Activated T-cell treated with anti-CD3 and anti-CD28 coated beads, Interleukin-2, amount 50 U/mL, for 72 hours (primary cell): ENCODE measurements at places on chromosomes 2 and 18. TPM values are rescaled to one million over a fixed set of nuclear protein-coding genes. Genes with fewer than 3 reads are reported as not detected.

GRCh38 chr18:35661483-35662146, 80.1 kb downstream of the GALNT1 start:
- DNase-seq = no peak

DNA sequence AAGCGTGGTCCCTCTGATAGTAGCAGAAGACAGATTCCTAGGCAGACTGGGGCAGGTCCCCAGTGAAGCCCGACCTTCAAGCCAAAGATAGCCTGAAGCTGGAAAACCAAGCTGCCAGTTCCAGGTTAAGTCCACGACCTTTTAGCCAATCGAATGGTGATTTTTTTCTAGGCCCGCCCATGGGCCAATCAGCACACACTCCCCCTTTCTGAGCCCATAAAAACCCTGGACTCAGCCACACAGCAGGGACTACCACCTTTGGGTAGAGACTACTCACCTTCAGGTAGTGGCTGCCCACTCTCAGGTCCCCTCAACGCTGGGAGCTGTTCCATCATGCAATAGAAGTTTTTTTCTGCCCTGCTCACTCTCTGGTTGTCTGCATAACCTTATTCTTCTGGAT, 14.5 kb upstream of the ADI1 start:
- no peak for DNase-seq

DNA sequence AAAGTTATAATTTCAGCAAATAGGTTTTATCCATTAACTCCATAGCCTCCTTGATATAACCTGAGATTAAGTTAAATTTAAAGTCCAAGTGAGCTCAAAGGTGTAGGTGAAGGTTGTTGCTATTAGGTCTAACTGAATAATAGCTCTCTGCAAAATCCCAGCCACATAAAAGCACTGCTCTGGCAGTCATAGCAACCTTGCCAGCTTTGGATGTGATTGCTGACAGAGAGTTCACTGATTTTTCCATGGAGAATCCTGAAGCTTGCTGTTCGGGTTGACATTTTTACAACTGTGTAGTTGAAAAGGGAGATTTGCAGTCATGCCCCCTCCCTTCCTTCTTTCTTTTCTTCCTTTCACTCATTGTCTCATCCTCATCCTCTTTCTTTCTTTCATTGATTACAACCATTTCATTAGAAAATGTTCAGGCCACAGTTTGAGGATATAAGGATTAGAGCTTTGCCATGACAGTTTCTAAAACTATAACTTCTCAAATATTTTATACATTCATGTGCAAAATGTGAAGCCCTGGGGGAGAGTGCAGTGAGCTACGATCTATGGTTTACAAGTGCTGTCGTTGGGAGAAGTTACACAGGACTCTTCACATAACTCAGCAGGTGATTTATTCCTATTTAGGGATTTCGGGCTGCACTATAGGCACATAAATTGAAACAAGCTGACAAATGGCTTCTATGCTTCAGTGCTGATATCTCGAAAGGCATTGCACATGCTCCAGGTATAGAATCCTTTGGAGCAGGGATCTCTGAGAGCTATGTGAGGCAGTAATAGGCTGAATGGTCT, 193.8 kb downstream of the LRRTM4 start:
- no peak for DNase-seq

GRCh38 chr2:153819501-153819900, 52.2 kb upstream of the GALNT13 start:
- DNase-seq = no peak

DNA sequence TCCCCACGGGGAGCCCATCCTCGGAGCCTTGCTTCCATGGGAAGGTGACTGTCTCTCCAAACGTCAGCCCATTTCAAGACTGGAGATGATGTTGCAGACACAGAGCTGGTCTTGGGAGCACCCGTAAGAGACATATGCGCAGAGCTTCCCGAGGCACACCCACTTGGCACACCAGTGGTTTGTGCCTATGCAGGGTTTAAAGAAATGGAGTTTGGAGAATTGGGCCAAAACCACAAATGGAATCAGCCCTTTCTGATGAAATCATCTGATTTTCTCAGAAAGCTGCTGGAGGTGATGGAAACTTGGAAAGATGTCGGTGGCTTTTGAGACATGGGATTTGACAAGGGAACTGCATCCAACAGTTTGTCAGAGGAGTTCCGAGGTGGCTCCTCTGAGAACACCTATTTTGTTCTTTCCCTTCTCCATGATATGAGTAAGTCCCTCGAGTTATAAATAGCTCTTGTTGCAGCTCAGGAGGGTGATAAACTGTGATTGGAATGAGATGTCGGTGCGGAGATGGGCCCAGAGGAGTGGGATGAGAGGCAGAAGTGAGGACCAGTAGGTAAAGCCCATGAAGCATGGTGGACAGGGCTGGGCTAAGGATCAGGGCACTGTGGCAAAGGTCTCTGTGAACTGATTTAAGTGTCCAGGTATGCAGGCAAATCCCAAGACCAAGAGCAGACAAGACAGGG, 225.7 kb downstream of the ACKR3 start:
- DNase-seq = no peak

- peak; percentile 78 for DNase-seq
These were observed 779 bp upstream of the TRIB2 start for GRCh38 chr2:12716032-12716281.

DNA sequence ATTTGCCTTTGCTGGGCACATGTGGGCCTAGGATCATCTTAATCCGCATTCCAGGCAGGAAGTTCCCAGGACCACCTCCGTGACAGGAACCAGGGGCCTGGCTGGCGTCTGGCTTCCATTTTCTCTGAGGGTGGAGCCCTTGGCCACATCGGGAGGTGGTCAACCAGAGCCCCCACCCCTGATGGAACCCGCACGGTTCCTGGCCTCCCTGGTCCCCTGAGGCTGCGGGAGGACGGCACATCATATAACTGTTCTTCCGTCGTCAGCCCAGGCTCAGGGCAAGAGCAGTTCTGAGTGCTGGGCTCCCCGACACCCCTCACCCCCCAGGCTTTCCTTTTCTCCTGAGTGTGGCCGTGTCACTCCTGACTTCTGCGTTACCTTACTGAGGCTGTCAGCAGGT, 13.5 kb downstream of the ESPNL start:
- no peak for DNase-seq

- DNase-seq = no peak
These were observed 72.9 kb upstream of the SCG2 start for GRCh38 chr2:223674998-223675609.

GRCh38 chr18:79533591-79533990, 137.9 kb downstream of the NFATC1 start:
- DNase-seq = no peak

- no peak for DNase-seq
These were observed 10.7 kb downstream of the CYRIA start for GRCh38 chr2:16654833-16655444.

GRCh38 chr2:29290293-29291047, 175.3 kb downstream of the CLIP4 start:
- no peak for DNase-seq

DNA sequence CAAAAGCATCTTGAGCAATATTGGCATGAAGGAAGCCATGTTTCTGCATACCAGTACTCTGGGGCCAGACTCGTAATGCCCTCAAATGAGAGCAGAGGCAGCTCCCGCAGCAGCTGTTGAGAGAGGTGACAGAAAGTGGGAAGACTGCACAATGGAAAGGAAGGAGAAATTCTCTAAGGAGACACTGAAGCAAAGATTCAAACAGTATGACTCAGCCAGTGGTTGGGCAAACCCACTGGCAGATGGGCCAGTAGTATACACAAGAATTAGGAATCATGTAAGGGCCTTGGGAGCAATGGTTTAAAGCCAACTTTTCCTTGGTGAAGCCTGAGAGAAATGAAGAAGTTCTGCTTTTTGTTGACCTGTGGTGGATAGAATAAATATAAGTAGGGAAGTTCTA, 2092.7 kb upstream of the PIK3C3 start:
- no peak for DNase-seq

DNA sequence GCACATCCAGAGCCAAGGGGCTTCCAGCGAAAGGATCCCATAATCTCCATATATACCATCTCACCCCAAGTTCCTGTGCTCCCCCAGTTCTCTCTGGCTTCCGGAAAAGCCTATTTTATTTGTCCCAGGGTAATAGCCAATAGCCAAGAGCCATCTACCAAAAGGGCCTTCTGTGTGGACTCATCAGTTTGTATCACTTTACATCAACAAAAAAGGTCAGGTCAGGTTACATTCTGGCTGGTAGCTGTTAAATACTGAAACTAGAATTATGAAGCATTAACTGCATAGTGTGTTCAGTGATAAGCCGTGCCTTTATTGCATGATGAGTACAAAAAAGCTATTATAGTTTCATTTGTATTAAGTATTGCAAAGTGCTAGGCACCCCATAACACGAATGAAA, 223.7 kb downstream of the IRS1 start:
- no peak for DNase-seq

DNA sequence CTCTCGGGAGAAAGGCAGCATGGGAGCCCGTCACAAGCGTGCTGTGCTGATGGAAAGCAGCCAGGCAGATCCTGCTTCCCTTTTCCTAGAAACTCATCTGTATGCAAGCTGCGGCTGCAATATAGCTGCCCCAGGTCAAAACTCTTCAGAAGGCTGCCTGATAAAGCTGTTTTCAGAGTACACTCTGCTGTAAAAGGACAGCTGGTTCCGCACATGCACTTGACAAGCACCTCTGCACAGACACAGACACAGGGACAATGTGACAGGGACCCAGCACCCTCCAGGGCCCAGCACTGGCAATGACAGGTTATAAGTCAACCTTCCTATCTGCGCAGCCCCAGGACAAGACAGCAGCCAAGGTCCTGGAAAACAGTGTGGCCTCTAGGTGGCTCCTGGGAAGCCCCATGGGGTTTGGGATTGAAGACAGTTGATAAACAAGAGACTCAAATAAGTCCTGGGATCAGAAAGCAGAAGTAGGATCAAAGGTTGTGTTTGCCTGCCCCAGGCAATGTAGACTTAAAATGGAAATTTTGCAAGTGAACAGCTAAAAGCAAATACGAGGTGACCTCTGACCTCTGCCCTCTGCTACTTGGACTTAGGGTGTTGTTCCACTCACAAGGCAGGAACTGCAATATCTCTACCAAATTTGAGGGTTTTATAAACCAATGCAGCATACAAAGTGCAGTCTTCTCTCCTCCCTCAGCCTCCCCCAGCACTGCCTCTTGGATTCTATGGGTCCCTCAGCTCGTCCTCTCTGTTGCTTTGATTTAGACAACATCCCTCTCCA, 16.9 kb downstream of the SLC66A2 start:
- no peak for DNase-seq

GRCh38 chr18:57434536-57435494, at the start of gene ONECUT2:
TSS of gene ONECUT2 (plus strand) at chr18:57435374. CDS start at chr18:57435717, 343 bp downstream.
- peak; percentile 86 for DNase-seq

DNA sequence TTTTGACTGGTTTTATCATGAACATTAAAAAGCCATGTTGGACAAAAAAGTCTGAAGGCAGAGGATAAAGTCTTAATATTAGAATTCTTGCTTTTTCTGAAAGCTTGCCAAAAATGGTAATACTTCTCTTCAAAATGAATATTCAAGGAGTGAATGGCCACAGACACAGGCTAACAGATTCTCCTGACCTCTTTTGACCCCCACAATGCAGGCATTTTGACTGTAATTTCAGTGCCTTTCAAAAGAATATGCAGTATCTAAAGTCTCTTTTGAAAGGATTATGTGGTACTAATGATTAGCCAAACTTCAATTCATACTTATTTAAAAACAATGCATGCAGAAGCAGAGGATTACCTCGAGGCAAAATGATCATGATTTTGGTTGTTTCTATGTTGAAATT, 557.8 kb upstream of the GCFC2 start:
- DNase-seq = no peak

Gene TUBA3E
- total RNA-seq = not detected

Gene TSGA10
- 14.4 TPM for total RNA-seq

Gene GALNT13
- not detected for total RNA-seq

Gene ALPI
- not detected for total RNA-seq

Gene BARD1
- 31.1 TPM for total RNA-seq

Gene FSHR
- not detected for total RNA-seq

Gene VIL1
- not detected for total RNA-seq

Gene DCDC2C
- total RNA-seq = not detected

Gene PRSS56
- 0.39 TPM for total RNA-seq
